ENCODE measurements at places on chromosomes 4 and X.
A peak's percentile ranks its signal among the peaks of the same experiment; 100 is the strongest.

DNA sequence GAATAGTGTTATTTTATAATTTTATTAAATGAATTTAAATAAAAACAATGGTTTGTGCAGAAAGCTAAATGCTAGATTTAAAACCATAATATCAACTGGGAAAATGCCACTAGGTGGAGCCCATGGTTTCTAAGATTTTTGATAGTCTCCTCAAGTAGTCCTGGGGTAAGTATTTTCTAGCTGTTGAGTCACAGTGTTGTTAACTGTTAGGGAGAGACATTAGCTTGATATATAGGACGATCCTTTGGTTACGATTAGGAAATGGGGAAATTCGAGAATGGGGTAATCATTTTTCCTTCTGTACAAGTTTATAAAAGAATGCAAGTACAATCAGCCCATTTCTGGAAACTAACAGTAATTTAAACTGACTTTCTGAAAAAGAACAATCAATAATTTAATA lies 378.4 kb downstream of the ANKRD50 start:
- DNase-seq = no peak

DNA sequence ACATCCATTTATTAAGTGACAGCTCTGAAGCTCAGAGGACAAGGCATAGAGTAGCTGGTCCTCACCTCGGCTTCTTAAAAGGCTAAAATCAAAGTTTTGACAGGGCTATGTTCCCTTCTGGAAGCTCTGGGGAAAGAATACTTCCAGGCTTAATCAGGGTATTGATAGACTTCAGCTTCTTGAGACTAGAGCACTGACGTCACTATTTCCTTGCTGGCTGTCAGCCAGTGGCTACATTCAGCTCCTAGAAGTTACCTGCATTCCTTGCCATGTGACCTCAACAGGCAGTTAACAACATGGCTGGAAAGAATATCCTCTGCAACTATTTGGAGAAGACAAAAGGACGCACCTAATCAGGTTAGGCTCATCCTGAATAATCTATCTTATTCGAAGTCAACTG lies 1144.8 kb downstream of the ADGRL3 start:
- DNase-seq = no peak

DNA sequence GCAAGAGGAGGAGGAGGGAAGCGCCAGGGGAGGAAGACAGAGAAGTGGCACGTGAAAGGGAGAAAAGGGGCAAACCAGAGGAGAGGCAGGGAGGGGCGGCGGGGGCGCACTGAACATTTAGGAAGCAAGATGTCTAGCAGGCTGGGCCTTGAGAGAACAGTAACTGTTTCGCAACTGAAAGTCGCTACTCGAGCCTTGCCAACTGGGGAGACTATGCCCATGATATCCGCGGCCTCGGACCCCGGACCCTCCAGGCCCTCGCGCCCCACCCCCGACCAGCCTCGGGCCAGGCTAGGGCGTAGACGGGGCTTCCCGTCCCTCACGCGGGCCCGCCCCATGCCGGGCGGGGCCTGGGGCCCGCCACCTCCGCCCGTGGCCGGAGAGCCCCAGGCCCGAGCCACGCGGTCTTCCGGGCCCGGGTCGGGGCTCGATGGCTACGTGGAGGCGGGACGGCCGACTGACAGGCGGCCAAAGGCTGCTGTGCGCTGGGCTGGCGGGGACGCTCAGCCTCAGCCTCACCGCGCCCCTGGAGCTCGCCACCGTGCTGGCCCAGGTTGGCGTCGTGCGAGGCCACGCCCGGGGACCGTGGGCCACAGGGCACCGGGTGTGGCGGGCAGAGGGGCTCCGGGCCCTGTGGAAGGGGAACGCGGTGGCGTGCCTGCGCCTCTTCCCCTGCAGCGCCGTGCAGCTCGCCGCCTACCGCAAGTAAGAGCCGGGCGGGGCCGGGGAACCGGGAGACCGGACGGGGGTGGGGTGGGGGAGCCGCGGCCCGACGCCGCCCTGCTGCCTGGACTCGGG lies at the start of gene SLC25A43:
Gene SLC25A43 (plus strand): TSS at position 363 of the 798 bp plus-strand sequence. CDS start 68 bp downstream, at position 431.
- DNase-seq = peak; percentile 25

DNA sequence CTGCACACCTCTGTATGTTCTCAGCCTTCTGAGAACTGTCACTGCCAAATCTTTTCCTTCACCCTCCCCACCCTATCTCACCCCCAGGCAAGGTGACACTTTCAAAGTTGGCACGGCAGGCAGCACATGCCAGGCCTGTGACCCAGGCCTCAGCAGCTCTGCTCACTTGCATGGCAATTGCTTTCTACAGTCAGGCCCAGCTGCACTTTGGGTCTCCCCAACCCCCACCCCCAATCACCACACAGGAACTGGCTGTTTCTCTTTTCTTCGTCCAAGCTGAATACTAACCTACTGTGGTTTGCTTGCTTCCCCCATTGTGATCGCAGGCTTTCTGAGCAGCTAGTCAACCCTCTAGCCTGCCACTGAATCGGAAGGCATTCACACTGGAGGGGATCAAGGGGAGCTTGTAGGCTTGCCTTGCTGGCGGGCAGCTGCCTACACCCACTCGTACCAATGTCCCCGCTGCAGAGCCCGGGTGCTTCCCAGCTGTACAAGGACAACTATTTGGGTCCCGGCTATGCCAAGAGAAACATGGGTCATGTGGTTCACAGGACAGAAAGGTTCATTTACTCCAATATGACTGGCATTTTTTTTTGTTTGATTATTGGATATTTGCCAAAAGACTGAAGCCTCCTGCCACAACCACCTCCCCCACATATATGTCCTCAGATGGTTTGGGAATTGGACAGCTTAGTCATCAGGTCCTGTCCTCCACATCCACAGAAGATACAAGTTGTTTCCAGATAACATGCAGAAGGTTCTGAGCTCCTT lies 28.1 kb downstream of the SLC25A43 start:
- DNase-seq = no peak

GRCh38 chr4:3387943-3388361 lies 53.8 kb upstream of the HGFAC start:
- DNase-seq = no peak

GRCh38 chr4:183637461-183637860 lies 21.5 kb downstream of the RWDD4 start:
- DNase-seq = no peak

DNA sequence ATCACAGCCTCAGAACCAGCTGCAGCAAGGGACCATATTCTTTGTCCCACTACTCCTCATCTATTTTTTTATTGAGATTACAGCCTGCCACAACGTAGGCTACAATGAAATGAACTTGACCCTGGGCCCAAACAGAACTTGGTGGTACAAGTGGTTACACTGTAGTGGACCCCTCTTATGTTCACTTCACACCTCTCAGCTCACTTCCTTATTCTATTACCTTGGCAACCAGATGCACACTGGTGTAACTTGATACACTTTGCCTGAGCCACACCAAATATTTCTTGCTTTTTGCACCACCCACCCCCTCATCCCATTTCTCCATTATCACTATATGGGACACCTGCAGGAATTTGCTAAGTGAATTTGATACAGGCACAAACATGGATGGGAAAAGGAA lies 105.8 kb downstream of the CXCL13 start:
- no peak for DNase-seq

DNA sequence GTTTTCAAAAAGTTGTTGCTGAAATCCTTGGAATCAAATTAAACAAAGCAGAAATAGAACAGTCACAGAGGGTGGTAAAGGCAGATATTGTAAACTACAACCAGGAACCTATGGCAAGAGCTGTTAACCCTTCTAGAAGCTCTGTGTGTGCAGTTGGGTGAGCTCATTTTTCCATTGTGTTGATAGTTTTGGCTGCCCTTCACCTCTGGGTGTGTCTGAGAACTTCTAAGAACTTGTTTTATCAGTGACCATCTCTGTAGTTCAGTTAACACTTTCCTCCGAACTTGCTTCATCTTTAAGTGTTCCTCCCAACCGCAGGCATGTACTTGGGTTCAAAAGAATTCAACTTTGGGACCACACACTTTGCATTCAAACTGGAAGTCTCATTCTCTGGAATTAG lies 32.7 kb downstream of the RBMX start:
- DNase-seq = no peak

DNA sequence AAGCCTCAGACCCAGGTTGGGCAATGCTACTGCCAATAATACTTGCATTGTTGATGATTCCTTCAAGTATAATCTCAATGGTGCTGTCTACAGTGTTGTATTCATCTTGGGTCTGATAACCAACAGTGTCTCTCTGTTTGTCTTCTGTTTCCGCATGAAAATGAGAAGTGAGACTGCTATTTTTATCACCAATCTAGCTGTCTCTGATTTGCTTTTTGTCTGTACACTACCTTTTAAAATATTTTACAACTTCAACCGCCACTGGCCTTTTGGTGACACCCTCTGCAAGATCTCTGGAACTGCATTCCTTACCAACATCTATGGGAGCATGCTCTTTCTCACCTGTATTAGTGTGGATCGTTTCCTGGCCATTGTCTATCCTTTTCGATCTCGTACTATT lies 7.4 kb downstream of the LPAR4 start:
- DNase-seq = no peak

DNA sequence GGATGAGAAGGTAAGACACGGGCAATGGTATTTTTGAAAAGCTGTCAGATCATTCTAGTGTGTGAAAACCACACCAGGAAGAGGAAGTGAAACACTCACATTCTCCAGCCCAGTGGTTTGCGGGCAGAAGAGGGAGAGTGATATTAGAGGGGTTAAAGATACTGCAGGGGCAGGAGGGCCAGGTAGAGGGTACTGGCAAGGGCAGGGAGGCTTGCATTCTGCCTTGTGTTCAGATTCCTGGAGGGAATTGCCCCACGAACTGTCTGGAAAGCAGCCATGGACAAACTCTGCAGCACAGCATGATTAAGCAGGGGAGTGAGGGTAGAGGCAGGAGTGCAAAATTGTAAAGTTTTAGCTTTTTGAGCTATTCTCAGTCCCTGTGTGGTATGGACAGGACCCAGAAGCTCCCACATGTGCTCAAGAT lies 30.9 kb downstream of the NIPAL1 start:
- no peak for DNase-seq

GRCh38 chr4:15913631-15913970 lies 24.9 kb downstream of the FGFBP1 start:
- DNase-seq = no peak

DNA sequence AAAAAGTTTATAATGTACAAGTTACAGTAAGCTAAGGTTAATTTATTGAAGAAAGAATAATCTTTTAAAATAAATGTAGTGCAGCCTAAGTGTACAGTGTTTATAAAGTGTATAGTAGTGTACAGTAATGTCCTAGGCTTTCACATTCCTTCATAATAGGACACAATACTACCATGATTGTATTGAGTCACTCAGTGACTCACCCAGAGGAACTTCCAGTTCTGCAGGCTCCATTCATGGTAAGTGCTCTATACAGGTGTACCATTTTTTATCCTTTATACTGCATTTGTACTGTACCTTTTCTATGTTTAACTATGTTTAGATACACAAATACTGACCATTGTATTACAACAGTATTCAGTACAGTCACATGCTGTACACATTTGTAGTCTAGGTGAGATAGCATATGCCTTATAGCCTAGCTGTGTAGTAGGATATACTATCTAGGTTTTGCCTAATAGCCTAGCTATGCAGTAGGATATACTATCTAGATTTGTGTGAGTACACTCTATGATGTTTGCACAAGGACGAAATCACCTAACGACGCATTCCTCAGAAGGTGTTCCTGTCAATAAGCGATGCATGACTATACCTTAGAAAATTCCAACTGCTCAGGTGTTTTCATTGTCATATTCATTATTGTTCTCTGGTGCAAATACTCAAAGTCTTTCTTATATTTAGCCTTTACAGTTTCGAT lies 5.5 kb upstream of the TMEM255A start:
- DNase-seq = no peak

- DNase-seq = no peak
Observed at GRCh38 chrX:39850209-39850608, 247.5 kb downstream of the BCOR start.

DNA sequence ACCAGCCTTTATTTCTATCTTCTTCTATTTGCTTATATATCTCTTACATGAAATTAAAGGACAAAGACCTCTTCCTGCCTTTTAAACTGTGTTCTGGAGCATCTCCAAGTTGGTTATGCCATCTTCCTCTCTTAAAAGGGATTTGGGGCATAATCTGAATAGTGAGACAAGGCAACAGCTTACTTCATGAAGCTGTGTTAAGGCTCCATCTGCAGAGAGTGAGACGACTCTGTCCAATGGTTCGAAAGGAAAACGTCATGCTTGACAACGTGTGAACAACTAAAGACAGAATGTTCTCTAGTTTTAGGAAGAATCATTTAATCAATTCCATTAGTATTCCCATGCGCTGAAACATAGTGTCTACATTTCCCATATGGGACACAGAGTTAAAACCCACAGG lies 59.4 kb downstream of the GPM6A start:
- DNase-seq = no peak

GRCh38 chr4:185874516-185875230 lies 62.7 kb upstream of the SORBS2 start:
- no peak for DNase-seq

DNA sequence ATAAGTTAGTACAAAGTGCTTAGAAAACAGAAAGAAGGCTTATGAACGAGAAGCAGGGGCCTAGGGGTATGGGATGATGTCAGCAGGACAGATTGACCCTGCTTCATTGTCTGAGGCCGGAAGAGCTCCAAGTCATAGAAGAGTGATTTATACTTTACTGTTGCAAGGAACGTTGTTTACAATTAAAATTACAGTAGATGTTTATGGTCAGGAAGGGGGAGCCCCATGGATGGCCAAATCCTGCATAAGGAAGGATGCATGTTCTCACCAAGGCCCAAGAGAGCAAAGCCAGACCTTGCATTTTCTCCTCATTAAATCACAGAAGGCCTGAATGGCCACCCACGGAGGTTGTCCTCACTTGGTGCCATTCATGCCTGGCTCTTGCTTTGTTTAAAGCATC lies 115.3 kb downstream of the LDB2 start:
- no peak for DNase-seq

DNA sequence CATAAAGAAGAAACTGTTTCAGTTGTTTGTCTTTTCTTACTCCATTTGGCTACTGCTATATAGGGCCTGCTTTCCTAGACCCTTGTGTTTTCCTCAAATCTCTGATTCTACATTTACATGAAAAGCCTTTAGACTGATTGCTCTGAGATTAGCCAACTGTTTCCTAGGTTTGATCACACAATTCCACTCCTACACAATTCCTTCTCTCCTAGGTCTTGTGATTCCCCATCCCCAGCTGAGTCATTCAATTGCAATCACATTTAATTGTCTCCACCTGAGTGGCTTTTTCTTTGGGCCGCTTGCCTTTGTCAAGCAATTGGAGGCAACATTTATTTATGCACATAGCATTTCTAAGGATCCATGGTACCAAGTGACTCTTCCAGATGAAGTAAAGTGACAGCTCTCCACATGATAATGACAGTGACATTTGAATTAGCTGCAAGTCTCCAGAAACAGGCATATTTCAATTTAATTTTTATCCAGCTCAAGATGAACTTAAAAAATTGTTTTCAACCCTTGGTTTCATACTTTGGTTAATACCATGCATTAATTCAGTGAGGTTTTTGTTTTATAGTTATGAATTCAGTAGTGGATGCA lies 35.8 kb downstream of the ATXN3L start:
- no peak for DNase-seq

GRCh38 chr4:141021397-141022110 lies 111.7 kb downstream of the RNF150 start:
- DNase-seq = no peak

DNA sequence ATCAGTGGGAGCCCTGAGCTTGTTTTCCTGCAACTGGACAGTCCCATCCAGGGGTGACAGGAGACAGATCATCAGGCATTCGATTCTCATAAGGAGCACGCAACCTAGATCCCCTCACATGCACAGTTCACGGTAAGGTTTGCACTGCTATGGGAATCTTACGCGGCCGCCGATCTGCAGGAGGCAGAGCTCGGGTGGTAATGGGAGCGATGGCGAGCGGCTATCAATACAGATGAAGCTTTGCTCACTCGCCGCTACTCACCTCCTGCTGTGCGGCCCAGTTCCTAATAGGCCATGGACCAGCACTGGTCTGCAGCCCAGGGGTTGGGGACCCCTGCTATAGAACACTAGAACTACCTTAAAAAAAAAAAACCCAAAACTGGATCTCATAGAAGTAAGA lies 45.4 kb downstream of the ARSD start:
- DNase-seq = no peak
